Pulmonary artery endothelial cell (primary cell): ENCODE measurements at places on chromosomes 5 and 9. TPM values are rescaled to one million over a fixed set of nuclear protein-coding genes. Genes with fewer than 3 reads are reported as not detected.

SET gene
- 618 and 795 TPM in 2 replicates for total RNA-seq

KIAA0825 gene
- 0.99 and 1.7 TPM in 2 replicates for total RNA-seq

PLAC8L1 gene
- not detected in 2 replicates for total RNA-seq

SLCO6A1 gene
- total RNA-seq: not detected in 2 replicates

FANCC gene
- 5.1 and 6.7 TPM in 2 replicates for total RNA-seq

ADAMTS12 gene
- 0.39 TPM in 1 of 2 replicates, not detected in the other for total RNA-seq

PGM5 gene
- 0.07 and 0.26 TPM in 2 replicates for total RNA-seq

SLC46A2 gene
- total RNA-seq: not detected in 2 replicates

PCDHB10 gene
- total RNA-seq: 0.33 and 0.46 TPM in 2 replicates

ALDH1A1 gene
- 130 and 699 TPM in 2 replicates for total RNA-seq

CTXN3 gene
- total RNA-seq: not detected in 2 replicates

SLC36A2 gene
- not detected in 2 replicates for total RNA-seq

NUTM2F gene
- not detected in 2 replicates for total RNA-seq

AHRR gene
- 5.4 and 6.8 TPM in 2 replicates for total RNA-seq

TUSC1 gene
- 10.2 and 11.7 TPM in 2 replicates for total RNA-seq

RORB gene
- under 0.01 TPM in 1 of 2 replicates, not detected in the other for total RNA-seq

CFAP77 gene
- 0.20 TPM in 1 of 2 replicates, not detected in the other for total RNA-seq

GLRA1 gene
- not detected in 2 replicates for total RNA-seq

DOCK2 gene
- 0.20 and 0.46 TPM in 2 replicates for total RNA-seq

SLC34A3 gene
- total RNA-seq: not detected in 2 replicates

FOXI1 gene
- total RNA-seq: not detected in 2 replicates

SPATA31D4 gene
- not detected in 2 replicates for total RNA-seq

DDX4 gene
- total RNA-seq: not detected in 2 replicates

ZBTB43 gene
- total RNA-seq: 7.4 and 7.8 TPM in 2 replicates

KLF4 gene
- 1.1 and 1.6 TPM in 2 replicates for total RNA-seq

TXN gene
- 273 and 296 TPM in 2 replicates for total RNA-seq

ASPN gene
- total RNA-seq: 0.07 and 0.11 TPM in 2 replicates

PCDHA6 gene
- total RNA-seq: 0.40 and 0.88 TPM in 2 replicates

GPR107 gene
- total RNA-seq: 22.0 and 62.2 TPM in 2 replicates

SLC6A19 gene
- total RNA-seq: not detected in 2 replicates

GRM6 gene
- not detected in 2 replicates for total RNA-seq

PRELID2 gene
- 32.3 and 32.6 TPM in 2 replicates for total RNA-seq

MRPL50 gene
- total RNA-seq: 14.6 and 18.7 TPM in 2 replicates

PCDHB12 gene
- 0.21 and 0.33 TPM in 2 replicates for total RNA-seq

CCL19 gene
- total RNA-seq: not detected in 2 replicates

RGMB gene
- total RNA-seq: 21.4 and 37.2 TPM in 2 replicates

IL7R gene
- total RNA-seq: 0.39 and 1.2 TPM in 2 replicates

FOXD4 gene
- 0.13 and 0.14 TPM in 2 replicates for total RNA-seq

SLC35A4 gene
- 22.6 and 30.7 TPM in 2 replicates for total RNA-seq

MRPL36 gene
- 60.1 and 71.2 TPM in 2 replicates for total RNA-seq

CCDC183 gene
- total RNA-seq: 0.18 and 0.26 TPM in 2 replicates

FOXD4L5 gene
- total RNA-seq: 0.11 and 0.13 TPM in 2 replicates

PAX5 gene
- not detected in 2 replicates for total RNA-seq

PCDHA1 gene
- total RNA-seq: 0.04 TPM in 1 of 2 replicates, not detected in the other

CPLANE1 gene
- total RNA-seq: 10.0 and 15.3 TPM in 2 replicates

FST gene
- 1.4 and 63.4 TPM in 2 replicates for total RNA-seq

GDNF gene
- not detected in 2 replicates for total RNA-seq

TMEM232 gene
- 0.39 and 0.46 TPM in 2 replicates for total RNA-seq

LCN9 gene
- not detected in 2 replicates for total RNA-seq

HCN1 gene
- total RNA-seq: not detected in 2 replicates

GRXCR2 gene
- total RNA-seq: not detected in 2 replicates

FGF10 gene
- not detected in 2 replicates for total RNA-seq

LCN15 gene
- total RNA-seq: not detected in 2 replicates

ADAMTS2 gene
- total RNA-seq: 0.04 TPM in 1 of 2 replicates, not detected in the other

SPINK6 gene
- not detected in 2 replicates for total RNA-seq

NSUN2 gene
- total RNA-seq: 81.8 and 91.5 TPM in 2 replicates

OBP2B gene
- total RNA-seq: not detected in 2 replicates
